ENCODE measurements at places on chromosomes 6 and 20.

- no peak for DNase-seq
Observed at GRCh38 chr6:44122801-44123200, 4.5 kb downstream of the MRPL14 start.

- DNase-seq, result no peak
Observed at GRCh38 chr20:22540832-22541231, 43.5 kb downstream of the FOXA2 start.

- DNase-seq, result no peak
Observed at GRCh38 chr20:45999557-46000261, 9.0 kb upstream of the MMP9 start.

DNA sequence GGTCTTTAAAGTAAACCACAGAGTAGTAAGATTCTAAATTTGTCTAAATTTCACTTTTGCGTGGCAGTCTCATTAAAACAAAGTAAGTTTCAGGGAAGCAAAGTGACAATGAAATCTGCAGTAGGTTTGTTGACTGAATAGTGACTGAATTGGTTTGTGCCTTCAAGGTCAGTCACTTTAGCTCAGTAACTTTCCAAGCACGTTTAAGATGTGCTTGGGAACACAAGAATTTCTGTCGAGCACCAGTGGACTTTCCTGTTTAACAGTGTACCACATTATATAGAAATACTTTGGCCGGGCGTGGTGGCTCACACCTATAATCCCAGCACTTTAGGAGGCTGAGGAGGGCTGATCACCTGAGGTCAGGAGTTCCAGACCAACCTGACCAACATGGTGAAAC lies 1.7 kb upstream of the CD24 start:
- no peak for DNase-seq

DNA sequence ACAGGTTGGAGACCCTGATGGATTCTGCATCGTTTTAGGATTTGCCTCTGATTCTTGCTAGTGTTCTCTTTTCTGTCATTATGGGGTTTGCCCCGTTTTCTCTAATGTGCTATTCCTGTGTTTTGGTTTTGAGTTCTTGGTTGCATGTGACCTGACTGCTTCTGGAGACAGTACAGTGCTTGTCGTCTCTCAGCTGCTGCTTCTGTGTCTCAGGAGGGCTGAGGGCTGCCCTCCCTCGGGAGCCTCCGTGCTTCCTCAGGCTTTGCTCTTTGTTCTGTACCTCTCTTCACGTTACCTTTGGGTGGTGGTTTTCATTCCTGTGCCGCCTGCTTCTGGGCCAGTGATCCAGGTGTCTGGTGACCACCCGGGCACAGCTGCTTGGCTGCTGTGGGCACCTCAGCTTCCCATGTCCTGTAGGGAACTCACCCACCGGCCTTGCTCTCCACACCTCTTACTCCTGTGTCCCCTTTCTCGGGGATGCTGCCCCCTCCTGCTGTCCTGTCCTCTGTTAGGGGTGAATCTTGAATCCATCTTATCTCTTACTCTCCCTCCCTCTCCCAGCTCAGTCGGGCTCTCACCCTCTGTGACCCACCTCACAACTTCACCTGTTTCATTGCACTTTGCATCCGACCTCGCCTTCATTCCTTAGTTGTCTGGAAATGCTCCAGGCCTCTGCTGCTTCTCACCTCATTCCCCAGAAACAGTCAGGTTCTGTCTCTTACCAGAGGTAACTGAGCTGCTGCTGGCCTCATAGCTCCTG lies 33.2 kb downstream of the PANK2 start:
- DNase-seq, result no peak

- DNase-seq, result no peak
Observed at GRCh38 chr6:40713002-40713719, 126.0 kb upstream of the LRFN2 start.

DNA sequence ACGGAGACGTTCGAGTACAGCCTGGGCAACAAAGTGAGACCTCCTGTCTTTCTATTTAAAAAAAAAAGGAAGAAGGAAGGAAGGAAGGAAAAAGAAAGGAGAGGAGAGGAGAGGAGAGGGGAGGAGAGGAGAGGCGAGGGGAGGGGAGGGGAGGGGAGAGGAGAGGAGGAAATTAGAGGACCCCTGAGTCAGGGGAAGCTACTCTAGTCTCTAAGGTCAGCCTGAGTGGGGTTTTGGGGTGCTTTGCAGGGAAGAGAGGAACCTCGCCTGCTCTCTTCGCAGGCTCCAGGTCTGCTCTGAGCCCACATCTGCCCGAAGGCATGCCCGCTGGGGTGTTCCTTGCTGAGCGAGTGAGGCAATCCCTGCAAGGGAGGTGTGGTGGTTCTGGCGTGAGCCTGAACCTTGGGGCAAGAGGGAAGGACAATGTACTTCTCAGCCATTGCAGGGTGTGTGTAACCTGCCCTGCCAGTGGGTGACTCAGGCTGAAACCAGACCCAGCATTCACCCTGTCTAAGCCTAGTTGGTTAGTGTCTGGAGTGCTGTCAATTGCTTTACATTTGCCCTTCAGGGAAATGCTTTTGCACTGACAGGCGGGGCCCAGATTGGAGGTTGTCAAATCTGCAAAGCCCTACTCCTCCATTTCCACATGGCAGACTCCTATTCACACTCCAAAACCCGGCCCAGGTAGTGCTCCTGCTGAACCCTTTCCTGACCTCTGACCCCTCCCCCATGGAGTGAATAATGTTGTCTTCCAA lies 15.3 kb upstream of the MMP9 start:
- DNase-seq, result no peak

DNA sequence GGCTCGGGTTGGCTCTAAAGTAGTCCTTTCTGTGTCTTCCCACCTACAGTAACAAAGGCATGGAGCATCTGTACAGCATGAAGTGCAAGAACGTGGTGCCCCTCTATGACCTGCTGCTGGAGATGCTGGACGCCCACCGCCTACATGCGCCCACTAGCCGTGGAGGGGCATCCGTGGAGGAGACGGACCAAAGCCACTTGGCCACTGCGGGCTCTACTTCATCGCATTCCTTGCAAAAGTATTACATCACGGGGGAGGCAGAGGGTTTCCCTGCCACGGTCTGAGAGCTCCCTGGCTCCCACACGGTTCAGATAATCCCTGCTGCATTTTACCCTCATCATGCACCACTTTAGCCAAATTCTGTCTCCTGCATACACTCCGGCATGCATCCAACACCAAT lies 291.2 kb downstream of the ESR1 start:
- DNase-seq, result no peak

GRCh38 chr6:78502386-78502887 lies 364.9 kb upstream of the IRAK1BP1 start:
- DNase-seq, result no peak
